Ureter (tissue), 1 donor: ENCODE measurements at places on chromosomes 5 and 9. TPM values are rescaled to one million over a fixed set of nuclear protein-coding genes. Genes with fewer than 3 reads are reported as not detected.

DNA sequence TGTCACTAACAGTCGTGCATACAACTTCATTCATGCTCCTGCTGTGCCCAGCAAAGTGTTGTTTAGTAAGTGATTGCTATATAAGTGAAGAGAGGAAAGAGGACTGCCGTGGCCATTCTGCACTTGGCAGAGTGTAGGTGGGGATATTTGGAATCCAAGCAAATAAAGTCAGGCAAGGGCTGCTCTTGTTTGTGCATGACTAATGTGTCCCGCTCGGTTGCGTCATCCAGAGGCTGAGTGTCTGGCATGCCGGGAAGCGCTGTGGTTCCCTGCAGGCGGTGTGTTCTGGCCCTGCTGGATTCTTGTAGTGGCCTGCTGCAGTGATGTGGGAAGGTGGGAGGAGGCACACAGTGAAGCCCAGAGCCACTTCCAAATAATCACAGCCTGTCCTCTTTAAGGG is 136.9 kb upstream of the ANKH start:
- peak; percentile 89 for DNase-seq

- no peak for DNase-seq
Observed at GRCh38 chr9:130663977-130664250, 480 bp upstream of the PRDM12 start.

- DNase-seq, result no peak
Observed at GRCh38 chr5:148739524-148739923, 85.2 kb upstream of the HTR4 start.

The CFAP90 gene
- total RNA-seq, result 1.1 TPM

The CTSV gene
- not detected for total RNA-seq

DNA sequence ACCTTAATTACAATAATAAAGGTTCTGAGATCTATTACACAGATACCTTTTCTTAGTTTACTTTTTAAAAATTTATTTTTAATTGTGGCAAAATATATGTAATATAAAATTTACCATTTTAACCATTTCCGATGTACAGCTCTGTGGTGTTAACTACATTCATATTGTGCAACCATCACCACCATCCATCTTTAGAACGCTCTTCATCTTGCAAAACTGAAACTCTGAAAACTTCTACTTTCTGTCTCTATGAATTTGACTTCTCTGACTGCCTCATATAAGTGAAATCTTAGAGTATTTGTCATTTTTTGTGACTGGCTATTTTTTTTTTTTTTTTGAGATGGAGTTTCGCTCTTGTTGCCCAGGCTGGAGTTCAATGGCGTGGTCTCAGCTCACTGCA is 26.8 kb downstream of the WWC1 start:
- DNase-seq, result no peak

GRCh38 chr5:138696501-138696900 is 56.7 kb upstream of the CTNNA1 start:
- DNase-seq, result no peak

- DNase-seq, result no peak
Observed at GRCh38 chr9:63859475-63860215, 1425.4 kb downstream of the FOXD4L5 start.

The IL9 gene
- not detected for total RNA-seq

- DNase-seq, result no peak
Observed at GRCh38 chr9:90864779-90865178, 63.2 kb downstream of the SYK start.

- no peak for DNase-seq
Observed at GRCh38 chr5:145236983-145237382, 598.2 kb downstream of the PRELID2 start.
